Fibroblast of skin of right biceps (primary cell): ENCODE measurements at places on chromosomes 12 and 14.

GRCh38 chr12:8482571-8483061 lies 26.9 kb downstream of the CLEC6A start:
- no peak for DNase-seq

DNA sequence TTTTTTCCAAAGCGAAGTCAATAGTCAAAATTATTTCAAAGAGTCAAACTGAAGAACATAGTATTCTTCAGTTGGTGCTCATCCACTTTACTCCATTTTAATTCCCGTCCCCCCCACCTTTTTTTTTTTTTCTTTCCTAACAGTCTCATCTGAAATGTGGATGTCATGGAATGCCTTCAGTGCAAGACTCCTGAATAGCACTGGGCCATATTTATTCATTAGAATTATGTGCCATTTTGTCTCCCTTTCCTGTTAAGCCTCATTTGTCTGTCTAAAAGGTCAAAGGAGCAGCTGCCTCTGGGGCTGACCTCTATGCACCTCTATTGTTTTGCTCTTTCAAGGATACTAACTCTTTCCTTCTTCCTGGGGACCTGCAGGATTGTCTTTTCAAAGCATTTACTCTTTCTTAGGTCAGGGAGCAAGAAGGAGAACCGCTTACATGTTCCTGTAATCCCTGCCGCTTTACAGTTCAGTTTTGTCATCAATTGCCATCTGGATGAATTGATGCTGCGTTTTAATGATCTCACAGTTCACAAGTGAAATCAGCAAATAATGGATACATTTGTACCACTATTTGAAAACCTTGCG lies 310.6 kb downstream of the NPAS3 start:
- DNase-seq, result no peak

DNA sequence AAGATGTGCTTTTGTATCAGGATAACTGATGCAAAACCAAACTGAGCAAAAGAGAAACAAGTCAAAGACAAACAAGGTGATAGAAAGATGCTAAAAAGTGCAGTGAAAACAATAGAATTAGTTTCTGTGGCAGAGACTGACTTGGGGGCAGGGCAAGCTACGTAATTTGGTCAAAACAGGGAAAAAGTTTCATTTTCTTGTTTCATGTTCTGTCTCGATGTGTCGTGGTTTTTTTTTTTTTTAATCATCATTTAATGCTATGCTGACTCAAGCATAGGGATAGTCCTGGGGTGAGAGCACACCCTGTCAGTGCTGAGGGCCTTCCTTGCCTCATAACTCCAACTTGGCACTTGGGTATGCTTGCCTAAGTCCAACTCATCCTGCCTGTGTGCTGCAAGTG lies 144.1 kb upstream of the PTPRQ start:
- DNase-seq, result peak; percentile 7

GRCh38 chr12:115756271-115756670 lies 521.2 kb downstream of the MED13L start:
- DNase-seq, result no peak
